ENCODE measurements at places on chromosomes 4 and X.

GRCh38 chr4:114028071-114028470 lies 48.6 kb upstream of the ARSJ start:
- no peak for DNase-seq

DNA sequence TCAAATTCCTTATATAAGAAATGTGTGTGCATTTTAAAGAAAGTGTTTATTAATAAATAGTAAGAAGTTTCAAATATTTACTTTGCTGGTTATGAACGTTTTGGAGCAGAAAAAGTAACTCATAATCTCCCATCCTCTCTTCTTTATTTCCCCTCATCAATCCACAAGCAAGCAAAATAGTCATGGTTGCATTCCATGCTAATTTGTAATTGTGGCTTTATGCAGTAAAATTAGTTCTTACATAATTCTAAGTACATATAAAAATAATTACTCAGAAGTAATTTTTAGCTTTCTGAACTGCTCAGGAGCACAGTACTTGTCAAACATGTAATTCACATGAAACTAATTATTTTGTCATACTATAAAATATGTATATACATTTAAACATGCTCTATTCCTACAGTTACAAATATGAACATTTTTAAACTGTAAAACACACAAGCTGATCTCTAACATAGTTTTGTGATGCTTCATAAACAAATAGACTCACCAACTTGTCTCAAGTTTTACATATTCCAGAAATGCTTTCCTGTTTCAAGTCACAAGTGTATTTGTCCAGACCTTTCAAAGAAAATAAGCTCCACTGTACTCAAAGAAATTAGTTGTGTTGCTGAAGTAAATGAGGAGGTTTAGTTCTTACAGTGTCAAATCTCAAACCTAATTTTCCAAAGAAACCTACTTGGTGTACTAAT lies 218.9 kb downstream of the PABPC4L start:
- no peak for DNase-seq

GRCh38 chrX:31223817-31224216 lies 152.0 kb upstream of the FTHL17 start:
- DNase-seq, result no peak

DNA sequence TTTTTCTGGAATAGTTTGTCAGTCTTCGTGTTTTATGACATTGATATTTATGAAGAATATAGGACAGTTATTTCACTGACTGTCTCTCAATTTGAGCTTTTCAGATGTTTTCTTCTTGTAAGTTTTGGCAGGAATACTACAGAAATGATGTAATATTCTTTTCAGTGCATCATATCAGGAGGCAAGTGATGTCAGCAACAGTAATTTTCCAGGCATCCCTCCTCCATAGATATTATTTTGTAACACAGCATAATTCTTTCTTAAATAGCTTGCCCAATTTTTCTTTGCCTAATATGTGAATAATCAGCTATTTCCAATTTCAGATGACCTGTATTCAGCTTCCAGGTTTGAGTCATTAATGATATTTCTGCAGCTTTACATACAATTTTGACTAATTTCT lies 211.1 kb downstream of the ADGRL3 start:
- no peak for DNase-seq

- no peak for DNase-seq
Measured at GRCh38 chr4:8891646-8892555, 20.3 kb upstream of the HMX1 start.

GRCh38 chrX:118644378-118644777 lies 83.0 kb upstream of the IL13RA1 start:
- no peak for DNase-seq

GRCh38 chr4:136918772-136919171 lies 613.5 kb downstream of the PCDH18 start:
- no peak for DNase-seq

GRCh38 chrX:41596596-41596995 lies 92.2 kb upstream of the GPR34 start:
- DNase-seq, result no peak

DNA sequence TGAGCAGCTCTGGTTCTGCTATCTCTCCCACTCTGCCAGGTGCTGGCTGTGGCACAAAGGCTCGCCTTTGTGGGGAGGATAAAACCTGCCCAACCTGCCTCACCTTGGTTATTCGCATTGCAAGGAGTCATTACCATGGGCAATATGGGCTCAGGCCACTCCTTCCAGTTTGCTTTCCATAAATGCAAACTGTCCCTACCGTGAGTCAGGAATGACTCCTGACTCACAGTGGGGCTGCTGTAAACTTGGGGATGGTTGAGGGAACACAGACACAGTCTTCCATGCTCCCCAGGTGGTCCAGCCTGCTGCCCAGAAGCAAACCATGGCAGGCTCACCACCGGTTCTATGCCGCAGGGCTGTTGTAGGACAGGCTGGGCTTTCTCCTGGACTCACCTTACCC lies 36.1 kb downstream of the COQ2 start:
- DNase-seq, result no peak

DNA sequence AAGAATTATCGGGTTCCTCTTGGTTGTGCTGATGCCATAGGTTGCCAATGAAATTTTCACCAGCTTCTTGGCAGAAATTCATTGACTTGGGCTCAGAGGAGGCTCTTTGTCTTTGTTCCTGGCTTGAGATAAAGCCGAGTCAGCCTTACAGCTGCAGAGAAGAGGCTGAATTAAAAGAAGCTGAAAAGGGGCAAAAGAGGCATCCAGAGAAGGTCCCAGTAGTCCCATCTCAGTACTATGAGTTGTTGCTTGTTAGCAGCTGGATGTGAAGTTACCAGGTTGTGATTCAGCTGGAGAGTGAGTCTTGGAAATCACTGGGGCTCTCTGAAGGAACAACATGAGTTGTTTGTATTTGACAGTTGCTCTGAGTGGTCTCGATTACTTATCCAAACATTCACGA lies 59.7 kb downstream of the SMAD1 start:
- DNase-seq, result no peak

GRCh38 chr4:87943660-87944149 lies 31.8 kb upstream of the SPP1 start:
- DNase-seq, result no peak

DNA sequence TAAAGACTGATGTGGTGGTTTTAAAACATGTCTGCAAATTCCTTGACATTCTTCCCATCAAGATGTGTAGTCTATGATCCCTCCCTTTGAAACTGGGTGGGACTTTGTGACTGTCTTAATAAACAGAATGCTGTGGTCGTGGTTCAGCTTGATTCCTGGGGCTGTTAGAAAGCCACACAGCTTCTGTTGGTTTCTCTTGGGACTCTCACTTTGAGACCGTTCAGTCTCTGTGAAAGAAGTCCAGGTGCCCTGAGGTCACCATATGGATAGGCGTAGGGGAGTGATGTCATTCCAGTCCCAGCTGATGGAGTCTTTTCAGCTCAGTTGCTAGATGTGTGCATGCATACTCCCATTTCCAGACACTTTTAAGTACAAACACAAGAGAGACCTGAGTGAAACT lies 216.6 kb downstream of the KDR start:
- DNase-seq, result no peak

DNA sequence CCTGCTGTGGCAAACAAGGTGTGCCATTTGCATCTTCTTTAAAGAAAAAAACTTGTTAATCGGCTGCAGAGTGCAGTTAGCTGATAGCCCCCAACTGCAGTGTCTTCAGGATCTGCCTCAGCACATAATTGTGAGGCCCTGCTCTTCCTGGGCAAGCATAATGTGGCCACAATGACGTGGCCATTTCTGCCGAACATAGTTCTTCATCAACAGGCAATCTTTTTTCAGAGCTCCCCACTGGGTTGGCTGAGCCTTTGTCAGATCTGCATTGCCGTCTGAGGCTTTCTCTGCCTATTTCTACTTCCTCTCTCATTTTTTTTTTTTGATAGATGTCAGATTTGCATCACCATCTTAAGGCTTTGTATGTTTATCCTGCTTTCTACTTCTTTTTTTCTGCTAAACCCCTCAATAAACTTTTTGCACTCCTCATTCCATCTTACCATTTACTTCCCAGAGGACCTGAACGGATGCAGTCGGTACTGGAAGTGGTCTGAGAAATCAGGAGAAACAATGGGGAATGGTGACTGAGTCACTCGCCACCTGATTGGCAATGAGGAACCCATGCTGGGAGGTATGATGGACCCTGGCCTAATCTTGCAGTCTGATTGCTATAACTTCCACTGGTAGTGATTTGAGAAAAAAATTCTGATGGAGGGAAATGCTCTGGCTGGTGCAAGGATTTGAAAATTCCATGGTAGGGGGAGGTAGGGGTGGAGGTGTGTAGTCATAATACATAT lies 21.2 kb upstream of the TAB3 start:
- DNase-seq, result no peak

DNA sequence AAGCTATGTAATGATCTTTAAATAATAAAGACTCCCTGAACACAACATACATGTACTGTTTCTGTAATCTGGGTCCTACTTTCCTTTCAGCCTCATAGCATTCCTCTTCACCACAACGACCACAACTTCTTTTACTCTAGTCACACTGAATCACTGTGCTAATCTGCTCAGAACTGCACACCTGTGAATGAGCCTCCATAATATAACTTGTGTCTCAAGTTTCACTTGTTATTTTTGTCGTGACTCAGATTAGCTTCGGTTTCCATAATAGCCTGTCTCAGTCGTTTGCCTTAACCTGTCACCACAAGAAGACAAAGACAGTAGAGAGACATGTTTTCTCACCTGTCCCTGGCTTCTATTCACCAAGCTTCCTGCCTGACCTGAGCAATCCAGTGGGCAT lies 61.8 kb downstream of the MAGED1 start:
- no peak for DNase-seq

DNA sequence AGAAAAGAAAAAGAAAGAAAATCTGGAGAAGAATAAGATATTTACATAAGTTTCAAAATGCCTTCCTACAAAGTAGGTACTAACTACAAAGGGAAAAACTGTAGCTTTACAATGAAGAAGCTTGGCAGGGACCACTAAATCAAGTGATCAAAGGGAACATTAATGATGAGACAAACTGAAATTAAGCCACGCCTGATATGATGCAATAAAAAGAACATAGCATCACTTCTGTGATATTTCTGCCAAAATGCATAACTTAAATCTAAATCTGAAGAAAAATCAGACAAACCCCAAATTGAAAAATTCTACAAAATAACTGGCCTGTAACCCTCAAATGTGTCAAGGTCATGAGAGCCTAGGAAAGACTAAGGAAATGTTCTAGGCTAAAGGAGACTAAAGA lies 8.9 kb upstream of the DCLK2 start:
- DNase-seq, result no peak

DNA sequence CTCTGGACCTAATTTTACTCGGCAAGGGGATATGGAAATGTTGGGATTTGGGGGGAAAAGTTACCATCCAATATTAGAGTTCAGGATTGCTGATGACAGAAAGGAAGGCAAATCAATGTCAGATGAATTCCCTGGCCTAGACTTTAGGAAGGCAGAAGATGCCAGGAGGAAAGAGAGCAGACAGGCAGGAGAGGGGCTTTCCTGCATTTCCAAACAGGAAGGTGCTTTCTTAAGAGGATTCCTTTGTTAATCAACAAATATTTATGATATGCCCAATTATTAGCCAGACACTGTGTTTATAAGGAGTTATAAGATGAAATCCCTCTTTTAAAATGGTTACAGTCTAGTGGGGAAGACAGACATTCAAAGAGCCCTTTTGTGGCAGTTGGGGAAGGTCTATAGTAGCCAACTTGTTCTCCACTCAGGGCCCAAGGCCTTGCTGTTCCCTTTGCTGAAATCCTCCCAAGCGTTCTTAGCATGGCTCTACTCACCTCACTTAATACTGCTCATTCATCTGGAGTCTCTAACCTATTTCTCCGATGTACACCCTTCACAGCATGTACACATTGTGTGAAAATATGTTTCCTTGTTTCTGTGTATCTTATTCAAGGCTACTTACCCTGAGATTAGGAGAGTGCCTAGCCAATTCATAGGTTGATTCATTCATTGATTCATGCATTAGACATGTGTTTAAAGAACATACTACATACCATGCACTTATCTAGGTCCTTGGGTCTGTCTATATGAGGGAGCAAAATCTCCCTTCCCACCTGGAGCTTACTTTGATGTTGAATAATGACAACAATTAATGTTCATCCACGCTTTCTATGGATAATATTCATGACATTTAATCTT lies 5.3 kb downstream of the IGFBP7 start:
- DNase-seq, result no peak

- DNase-seq, result no peak
Measured at GRCh38 chrX:13265549-13266132, 54.2 kb downstream of the ATXN3L start.

- no peak for DNase-seq
Measured at GRCh38 chr4:172989984-172990820, 178.4 kb upstream of the GALNT7 start.

DNA sequence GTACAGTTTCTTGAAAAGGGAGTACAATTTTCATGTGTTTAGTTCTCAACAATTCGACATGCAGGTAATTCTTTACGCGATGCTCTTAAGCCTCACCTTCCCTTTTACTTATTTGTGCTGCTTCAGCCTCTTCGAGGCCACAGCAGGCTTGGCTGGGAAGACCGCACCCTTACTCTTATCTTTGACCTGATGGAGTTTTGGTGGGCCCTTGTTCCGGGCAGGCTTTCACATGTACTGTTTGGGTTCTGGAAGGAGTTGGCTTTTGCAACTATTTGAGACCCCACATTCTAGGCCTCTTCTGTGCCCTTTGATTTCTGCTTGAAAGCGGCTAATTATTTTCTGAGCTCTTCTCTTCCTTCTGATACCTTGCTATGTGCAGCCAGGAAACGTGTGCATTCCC lies 60.2 kb downstream of the FAM193A start:
- no peak for DNase-seq

DNA sequence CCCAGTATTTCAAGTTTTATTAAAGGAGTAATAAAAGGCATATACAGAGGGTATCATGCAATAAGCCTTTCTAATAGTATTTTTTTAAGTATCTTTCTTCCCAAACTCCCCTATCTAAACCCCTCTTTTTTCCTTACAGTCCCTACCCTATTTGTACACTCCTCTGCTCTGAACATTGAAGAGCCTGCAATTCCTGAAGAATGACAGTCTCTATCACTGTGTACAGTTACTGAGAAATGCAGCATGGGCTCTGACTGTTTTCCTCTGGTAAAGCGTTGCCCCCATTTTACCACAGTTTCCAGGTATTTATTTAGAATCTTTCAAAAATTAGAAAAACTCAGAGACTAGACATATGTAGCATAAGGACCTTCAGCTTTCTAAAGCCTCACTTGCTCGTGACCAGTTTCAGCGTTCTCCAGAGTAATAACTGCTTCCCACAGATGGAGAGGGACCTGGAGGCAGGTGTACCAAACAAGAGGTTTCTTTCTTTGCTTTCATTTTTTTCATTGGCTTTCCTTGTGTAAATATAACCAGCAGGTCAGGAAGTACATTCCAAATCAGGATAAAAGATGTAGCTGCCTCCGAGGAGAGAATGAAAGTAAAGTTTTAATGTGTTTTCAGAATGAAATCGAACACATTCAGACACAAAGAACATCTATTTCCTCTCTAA lies 230.8 kb downstream of the CFAP299 start:
- DNase-seq, result no peak

GRCh38 chr4:167424341-167425256 lies 190.3 kb upstream of the SPOCK3 start:
- DNase-seq, result no peak
